ENCODE measurements at places on chromosomes 11 and 22. TPM values are rescaled to one million over a fixed set of nuclear protein-coding genes. Genes with fewer than 3 reads are reported as not detected.

DNA sequence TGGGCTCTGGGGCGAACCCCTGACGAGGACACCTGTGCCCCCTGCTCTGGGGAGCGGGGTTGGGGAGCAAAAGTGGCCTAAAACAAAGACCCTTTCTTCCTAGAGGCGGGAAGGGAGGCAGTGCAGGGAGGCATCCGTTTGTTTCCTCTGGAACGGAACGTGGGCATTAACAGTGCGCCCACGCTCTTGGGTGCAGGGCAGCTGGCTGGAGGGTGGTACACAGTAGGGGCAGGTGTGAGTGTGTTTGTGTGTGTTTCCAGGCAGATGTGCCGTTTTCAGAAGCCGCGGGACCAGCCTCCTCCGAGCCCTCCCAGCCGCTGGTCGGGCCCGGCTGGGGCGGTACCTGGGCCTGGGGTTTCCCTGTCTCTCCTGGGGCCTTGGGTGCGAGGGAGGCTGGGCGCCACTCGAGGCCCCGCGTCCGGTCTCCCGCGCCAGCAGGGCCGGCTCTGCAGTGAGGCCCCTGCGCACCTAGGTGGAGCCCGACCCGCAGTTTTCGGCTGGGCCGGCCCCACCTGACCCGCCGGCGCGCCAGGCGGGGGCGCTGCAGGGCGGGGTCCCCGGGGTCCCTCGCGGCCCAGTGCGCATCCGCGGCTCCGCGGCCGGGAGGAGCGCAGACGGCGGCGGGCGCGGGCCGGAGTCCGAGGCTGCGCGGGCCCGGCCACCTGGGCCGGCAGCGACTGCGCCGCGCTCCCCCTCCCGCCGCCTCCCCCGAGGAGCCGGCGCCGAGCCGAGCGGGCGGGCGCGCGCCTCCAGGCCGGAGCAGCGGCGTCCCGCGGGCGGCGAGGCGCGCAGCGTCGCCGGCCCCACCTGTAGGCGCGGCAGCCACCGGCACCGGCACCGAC, 1252.7 kb downstream of the BRD1 start:
- no peak overlapping the region for H3K4me3 ChIP-seq
- no peaks in the 10 kb centered on the region for H3K4me1 ChIP-seq
- DNase-seq: no peak
- H3K27me3 ChIP-seq: peaks cover 3% of the 10 kb centered on the region
- H3K36me3 ChIP-seq: no peaks in the 10 kb centered on the region

- no peak overlapping the region for H3K27ac ChIP-seq
- H3K4me1 ChIP-seq: peaks cover 12% of the 10 kb centered on the region
- no peak overlapping the region for H3K4me3 ChIP-seq
- no peak for DNase-seq
These were observed 11.1 kb upstream of the CBX6 start for GRCh38 chr22:38882972-38883622.

DNA sequence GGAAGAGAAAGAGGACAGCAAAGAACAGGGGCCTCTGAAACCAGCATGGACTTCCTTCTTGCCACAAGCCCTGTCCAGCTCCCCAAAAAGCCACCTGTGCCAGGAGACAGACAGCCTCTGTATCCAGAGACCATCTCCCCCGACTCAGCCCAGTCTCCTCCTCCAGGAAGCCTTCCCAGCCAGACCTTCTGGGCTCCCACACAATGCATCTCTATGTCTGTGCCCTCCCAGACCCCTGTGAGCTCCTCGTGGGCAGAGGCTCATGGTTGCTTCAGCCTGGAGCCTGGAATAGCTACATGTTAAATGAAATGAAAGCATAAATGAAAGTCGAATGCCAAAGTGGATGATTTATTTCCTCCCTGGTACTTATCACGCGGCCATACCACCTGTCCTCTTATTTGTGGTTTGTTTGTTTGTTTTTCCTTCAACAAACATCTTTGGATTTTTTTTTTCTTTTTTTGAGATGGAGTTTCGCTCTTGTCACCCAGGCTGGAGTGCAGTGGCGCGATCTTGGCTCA, 7.3 kb upstream of the ARAP1 start:
- no peak overlapping the region for H3K4me3 ChIP-seq
- H3K27me3 ChIP-seq: no peaks in the 10 kb centered on the region
- peaks cover 8% of the 10 kb centered on the region for H3K36me3 ChIP-seq

DNA sequence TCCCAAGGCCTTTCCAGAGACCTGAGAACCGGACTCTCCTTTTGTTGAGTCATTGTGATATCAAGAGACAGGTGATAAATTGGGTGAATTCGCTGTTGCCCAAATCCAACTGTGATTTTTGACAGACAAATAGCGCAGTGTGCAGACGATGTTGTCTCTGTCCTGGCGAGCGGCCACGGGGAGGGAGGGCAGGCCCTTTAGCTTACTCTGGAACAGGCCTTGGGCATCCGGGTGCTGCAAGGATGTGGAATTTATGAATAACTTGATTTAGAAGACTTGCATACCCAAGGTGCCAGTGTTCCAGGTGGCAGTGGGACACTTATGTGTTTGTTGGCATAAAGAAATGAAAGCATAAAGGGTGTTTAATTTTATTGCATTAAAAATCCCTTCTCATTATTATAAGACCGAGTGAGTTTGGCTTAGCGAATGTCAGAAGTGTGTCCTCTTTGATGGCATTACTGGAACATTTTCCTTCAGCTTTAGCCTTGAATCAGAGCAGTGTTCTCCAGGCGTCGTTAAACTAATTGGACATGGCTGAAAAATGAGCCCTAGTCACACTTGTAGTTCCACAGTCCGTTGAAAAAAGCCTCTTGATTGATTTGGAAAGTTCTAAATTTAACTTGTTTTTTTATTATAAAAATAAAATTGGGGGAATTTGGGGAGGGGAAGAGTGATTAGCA, 9.4 kb downstream of the LDLRAD3 start:
- DNase-seq: no peak
- no peaks in the 10 kb centered on the region for H3K4me1 ChIP-seq
- no peak overlapping the region for H3K27ac ChIP-seq
- no peak overlapping the region for H3K4me3 ChIP-seq
- H3K27me3 ChIP-seq: no peaks in the 10 kb centered on the region

GRCh38 chr11:67048515-67049130, 8.0 kb upstream of the RHOD start:
- H3K27ac ChIP-seq: no peak overlapping the region
- no peaks in the 10 kb centered on the region for H3K27me3 ChIP-seq
- no peak for DNase-seq
- H3K4me1 ChIP-seq: no peaks in the 10 kb centered on the region
- no peaks in the 10 kb centered on the region for H3K36me3 ChIP-seq

GRCh38 chr11:74023276-74023675, 14.4 kb upstream of the UCP3 start:
- no peaks in the 10 kb centered on the region for H3K27me3 ChIP-seq
- no peak overlapping the region for H3K27ac ChIP-seq
- no peaks in the 10 kb centered on the region for H3K36me3 ChIP-seq
- H3K4me1 ChIP-seq: peaks cover 24% of the 10 kb centered on the region
- no peak for DNase-seq

- H3K27ac ChIP-seq: no peak overlapping the region
- no peaks in the 10 kb centered on the region for H3K36me3 ChIP-seq
- no peaks in the 10 kb centered on the region for H3K4me1 ChIP-seq
These were observed 748.5 kb downstream of the BRD1 start for GRCh38 chr22:49079027-49079725.

GRCh38 chr11:83034673-83035014, 37.1 kb downstream of the RAB30 start:
- DNase-seq: no peak
- no peak overlapping the region for H3K27ac ChIP-seq
- no peak overlapping the region for H3K4me3 ChIP-seq
- no peaks in the 10 kb centered on the region for H3K4me1 ChIP-seq
- H3K27me3 ChIP-seq: no peaks in the 10 kb centered on the region
- no peaks in the 10 kb centered on the region for H3K36me3 ChIP-seq

DNA sequence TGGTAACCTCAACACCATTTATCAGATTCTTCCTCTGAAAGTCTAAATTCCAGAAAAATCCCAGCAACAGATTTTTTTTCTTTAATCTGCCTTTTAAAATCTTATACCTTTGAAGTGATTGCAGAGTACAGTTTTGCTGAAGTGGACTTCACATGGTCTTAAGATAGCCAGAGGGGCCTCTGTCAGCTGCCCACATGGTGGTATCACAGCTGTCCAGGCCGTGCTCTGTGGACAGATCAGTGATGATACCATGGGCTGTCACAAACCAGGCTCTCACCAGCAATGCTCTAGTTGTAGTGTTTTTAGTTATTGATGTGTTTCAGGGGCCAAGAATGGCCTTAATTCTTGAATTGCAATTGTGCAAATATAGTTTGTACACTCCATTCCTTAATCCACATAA, 44.0 kb downstream of the PARVA start:
- H3K27me3 ChIP-seq: no peaks in the 10 kb centered on the region
- no peak overlapping the region for H3K4me3 ChIP-seq
- no peaks in the 10 kb centered on the region for H3K4me1 ChIP-seq
- no peak for DNase-seq

DNA sequence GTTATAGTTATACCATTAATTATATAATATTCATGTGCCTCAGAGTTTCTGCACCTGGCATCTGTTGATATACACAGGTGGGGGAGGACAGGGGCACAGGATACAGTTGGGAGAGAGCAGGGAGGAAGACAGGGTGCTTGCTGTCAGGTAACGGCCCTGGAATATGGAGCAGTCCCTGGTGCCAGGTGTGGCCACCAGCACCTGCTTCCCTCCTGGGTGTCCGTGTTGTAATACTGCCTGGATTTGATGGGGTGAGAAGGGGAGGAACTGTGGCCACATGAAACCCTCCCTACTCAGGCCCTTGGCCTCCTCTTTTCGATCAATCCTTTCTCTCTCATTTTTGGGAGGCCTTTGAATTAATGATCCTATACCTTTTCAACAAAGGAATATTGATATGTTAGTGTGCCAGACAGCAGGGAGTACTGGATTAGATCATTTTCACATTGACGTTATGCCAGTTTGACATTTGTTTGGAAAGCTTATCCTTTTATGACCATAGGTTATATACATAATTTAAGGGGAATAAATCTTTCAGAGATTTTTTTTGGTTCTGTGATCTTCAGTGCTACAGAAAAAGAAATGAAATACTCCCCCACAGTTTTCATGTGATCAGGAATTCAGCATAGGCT, 88.6 kb downstream of the TEAD1 start:
- no peak for DNase-seq
- H3K4me3 ChIP-seq: no peak overlapping the region
- no peaks in the 10 kb centered on the region for H3K4me1 ChIP-seq
- no peaks in the 10 kb centered on the region for H3K36me3 ChIP-seq
- no peak overlapping the region for H3K27ac ChIP-seq
- H3K27me3 ChIP-seq: no peaks in the 10 kb centered on the region

- peak; percentile 54 for DNase-seq
- peak overlapping the region; percentile 44 for H3K27ac ChIP-seq
- H3K4me3 ChIP-seq: no peak overlapping the region
- H3K27me3 ChIP-seq: no peaks in the 10 kb centered on the region
These were observed 5.3 kb downstream of the ADA2 start for GRCh38 chr22:17213976-17214375.

The MUC6 gene
- total RNA-seq: not detected

The TMX2 gene
- total RNA-seq: 66.9 TPM

The PC gene
- total RNA-seq: 8.4 TPM

The PGM2L1 gene
- total RNA-seq: 9.1 TPM

The SLC22A6 gene
- total RNA-seq: not detected

The XKR3 gene
- not detected for total RNA-seq

The DRD2 gene
- total RNA-seq: not detected

The OVOL1 gene
- total RNA-seq: not detected

Measured in naive thymus-derived CD4-positive, alpha-beta T cell (primary cell).